NCI-H2081 (cell line): ENCODE measurements at places on chromosomes 16 and 17.

GRCh38 chr16:19595043-19595767 lies 39.7 kb downstream of the VPS35L start:
- no peak for DNase-seq

DNA sequence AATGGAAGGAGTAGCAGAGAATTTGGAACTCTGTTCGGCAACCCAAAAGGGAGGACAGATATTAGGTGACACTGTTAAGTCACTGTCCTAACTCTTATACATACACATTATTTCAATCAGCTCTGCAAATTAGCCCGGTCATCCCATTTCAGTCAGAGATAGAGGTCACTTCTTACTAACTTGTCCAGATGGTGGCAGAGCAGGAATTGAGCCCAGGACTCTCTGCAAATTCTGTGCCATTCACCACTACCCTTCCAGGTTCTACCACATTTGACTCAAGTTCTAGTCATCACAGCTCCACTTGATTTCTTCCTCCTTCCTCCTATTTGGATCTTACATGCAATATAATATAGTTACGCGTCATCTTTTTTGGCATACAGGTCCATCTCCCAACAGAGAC lies 35.9 kb upstream of the NUDT7 start:
- no peak for DNase-seq

GRCh38 chr16:3670711-3671110 lies 16.2 kb downstream of the DNASE1 start:
- DNase-seq, result no peak

DNA sequence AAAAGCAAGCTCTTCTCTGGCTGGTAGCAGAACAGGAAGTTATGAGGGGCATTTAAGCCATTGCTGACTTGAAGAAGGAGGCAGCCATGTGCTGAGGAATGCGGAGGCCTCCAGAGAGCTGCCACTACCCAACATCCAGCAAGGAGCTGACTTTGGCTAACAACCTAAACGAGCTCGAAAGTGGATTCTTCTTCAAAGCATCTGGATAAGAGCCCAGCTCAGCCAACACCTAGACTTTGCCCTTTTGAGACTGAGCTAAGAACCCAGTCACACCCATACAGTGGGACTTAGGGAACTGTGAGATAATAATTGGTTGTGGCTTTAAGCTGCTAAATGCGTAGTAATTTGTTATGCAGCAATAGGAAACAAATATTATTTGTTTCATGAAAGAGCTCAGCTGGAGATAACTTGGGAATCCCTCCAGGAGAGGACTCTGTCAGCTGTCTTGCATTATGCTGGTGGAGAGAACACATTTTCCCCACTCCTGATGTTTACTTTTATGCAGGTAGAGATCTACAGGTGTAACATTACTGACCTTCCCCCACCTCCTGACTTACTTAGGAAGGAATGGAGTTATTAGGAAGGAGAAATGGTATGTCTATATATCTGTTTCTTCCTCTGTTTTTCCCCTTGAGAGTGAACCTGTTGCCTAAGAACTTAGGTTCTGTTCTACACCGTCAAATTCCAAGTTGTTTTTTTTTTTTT lies 52.7 kb upstream of the ZNF629 start:
- DNase-seq, result no peak

DNA sequence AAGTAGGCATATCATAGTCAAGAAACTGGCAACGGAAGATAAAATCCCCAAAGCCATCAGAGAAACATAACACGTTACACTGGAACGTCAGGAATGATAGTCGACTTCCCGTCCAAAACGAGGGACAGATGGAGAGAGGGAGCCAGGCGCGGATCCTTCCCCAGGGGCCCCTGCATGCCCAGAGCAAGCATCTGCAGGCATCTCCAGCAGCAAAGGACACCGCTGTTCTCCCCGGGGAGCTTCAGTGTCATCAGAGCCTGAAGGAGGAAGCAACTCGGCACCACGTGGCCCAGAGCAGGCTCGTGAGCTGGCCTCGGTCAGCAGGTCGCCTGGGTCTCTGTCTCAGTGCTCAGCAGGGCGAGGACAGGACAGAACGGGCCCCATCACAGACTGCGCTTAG lies 50.1 kb downstream of the LMF1 start:
- no peak for DNase-seq

- no peak for DNase-seq
These were observed 32.5 kb downstream of the AKAP10 start for GRCh38 chr17:19945009-19945626.

GRCh38 chr17:64723781-64724180 lies 61.7 kb upstream of the SMURF2 start:
- no peak for DNase-seq

GRCh38 chr16:67517155-67517445 lies 11.5 kb upstream of the RIPOR1 start:
- DNase-seq, result no peak

GRCh38 chr17:27585153-27585681 lies 45.8 kb upstream of the LGALS9 start:
- no peak for DNase-seq

GRCh38 chr17:66939461-66940114 lies 24.9 kb upstream of the CACNG4 start:
- no peak for DNase-seq

DNA sequence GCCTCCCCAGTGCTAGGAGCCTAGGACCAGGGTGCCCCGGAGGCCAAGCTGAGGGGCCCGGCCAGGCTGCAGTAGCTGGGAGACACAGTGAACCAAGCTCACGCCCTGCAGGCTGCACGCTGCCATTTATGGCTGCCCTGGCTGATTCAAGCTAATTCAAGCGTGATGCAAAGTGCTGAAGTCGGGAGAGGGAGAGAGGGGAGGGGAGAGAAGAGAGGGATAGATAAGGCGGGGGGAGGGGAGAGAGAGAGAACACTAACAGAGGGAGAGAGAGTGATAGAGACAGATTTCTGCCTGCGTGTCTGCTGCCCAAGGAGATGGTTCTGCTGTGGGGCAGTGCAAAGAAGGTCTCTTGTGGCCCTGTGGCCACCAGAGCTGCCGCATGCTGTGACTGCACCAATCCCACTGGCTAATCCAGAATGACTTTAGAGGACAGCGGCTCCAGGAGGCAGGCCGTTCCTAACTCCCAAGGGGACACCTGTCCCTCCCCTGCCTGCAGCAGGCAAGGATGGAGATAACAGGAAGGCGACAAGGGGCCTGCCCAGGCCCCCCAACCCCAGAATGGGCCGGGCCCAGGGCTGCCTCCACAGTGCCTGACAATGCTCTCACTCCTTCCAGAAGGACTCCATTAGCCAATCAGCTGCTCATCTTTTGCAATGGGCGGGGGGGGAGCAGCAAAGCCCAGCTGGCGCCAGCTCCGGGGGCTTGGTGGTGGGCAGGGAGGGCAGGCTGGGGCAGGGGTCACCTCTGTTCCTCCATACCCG lies 12.9 kb downstream of the MXRA7 start:
- DNase-seq, result no peak

DNA sequence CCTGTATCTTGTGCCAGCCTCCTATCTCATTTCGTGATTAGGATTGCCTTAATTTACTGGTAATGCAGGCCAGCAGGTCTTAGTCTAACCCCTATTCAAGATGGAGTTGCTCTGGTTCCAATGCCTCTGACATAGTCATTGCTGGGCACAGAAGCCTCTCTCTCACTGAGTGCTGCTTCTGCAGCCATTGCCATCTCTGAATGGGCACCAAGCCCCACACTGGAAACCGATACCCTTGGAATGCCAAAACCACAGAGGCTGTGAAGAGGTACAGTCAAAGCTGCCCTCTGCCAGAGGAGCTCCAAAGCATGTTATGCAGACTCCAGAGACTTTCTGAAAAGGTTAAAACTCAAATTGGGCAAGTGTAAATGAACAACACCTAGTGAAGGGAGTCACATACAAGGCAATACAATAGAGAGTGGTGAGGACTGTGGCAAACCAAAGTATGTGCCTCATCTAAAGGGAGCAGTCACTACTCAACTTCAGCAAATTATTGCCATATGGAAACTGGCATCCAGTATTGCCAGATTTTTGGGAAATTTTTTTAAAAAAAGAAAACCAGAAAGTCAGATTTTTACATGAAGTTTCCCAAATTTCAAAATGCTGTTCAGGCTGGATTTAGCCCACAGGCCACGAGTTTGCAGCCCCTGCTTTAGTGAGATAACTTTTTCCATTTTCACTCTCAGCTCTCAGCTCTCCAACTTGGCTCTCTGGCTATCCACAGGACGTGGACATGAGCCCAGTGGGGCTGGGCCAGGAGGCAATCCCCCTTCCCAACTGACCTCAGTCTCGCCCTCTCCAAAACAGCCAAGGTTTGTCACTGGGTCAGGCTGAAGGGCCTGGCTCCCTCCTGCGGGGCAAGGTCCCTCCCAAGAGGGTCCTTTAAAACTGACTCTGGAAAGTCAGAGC lies 2.1 kb upstream of the MMP2 start:
- DNase-seq, result no peak

DNA sequence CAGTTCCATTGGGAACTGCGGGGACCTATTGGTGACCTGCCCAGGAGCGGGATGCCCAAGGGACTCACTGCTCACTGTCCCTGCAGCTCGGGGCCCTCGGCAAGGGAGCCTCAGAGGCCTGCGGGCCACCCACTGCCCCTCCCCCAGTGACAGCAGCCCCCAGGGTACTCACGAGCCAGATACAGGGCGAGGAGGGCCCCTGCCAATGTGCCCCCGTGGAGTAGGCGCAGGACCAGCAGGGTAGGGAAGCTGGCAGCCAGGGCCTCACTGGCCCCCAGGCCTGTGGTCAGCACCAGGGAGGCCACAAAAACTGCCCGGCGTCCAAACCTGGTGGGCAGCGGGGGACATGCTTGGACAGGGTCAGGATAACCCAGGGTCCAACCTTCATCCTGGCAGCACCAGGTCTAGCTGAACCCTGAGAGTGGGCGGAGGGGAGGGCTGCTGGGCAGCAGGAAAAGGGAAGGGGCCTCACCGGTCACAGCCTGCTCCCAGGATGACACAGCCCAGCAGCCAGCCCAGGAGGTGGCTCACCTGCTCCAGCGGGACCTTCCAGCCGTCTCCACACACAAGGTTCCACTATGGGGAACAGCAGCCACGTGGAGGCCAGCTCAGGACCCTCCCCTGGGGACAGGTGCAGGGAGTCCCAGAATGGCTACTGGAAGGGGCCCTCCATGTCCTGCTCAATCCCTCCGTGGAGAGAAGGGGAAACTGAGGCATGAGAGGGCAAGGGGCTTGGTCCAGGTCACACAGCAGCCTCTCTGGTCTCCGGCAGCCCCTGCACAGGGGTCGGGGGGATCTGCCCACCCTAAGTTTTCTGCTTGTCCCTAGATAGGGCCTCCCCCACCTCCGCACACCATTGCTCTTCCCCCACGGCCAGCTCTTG lies 855 bp downstream of the SLC22A31 start:
- DNase-seq, result no peak

DNA sequence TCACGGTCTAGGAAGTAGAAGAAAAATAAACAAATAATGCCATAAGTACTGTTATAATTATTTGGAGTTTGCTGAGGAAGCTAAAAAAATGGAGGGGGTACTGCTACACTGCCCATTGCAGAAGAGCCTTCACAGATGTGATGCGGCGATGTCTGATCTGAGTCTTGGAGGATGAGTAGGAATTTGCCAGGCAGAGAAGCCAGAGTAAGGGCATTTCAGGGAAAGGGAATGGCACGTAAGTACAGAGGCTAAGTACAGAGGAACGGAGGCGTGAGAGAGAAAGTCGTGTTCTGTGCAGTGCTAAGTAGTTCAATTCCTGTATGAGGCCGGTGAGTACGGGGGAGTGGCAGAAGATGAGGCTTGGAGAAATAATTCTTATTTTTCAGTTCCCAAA lies 741 bp upstream of the GRB2 start:
- DNase-seq, result no peak

DNA sequence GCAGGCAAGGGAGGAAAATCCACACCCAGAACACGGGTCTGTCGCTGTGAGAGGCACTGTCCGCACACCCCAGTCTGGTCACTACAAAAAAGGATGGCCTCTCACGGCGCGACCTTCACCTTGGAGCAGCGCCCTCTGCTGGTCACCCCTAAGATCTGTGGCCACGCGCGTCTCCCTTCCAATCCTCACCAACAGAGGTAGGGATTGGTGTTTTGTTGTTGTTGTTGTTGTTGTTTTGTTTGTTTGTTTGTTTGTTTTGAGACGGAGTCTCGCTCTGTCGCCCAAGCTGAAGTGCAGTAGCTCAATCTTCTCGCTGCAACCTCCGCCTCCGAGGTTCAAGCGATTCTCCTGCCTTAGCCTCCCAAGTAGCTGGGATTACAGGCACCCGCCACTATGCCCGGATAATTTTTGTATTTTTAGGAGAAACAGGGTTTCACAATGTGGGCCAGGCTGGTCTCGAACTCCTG lies 15.0 kb upstream of the C17orf58 start:
- no peak for DNase-seq

DNA sequence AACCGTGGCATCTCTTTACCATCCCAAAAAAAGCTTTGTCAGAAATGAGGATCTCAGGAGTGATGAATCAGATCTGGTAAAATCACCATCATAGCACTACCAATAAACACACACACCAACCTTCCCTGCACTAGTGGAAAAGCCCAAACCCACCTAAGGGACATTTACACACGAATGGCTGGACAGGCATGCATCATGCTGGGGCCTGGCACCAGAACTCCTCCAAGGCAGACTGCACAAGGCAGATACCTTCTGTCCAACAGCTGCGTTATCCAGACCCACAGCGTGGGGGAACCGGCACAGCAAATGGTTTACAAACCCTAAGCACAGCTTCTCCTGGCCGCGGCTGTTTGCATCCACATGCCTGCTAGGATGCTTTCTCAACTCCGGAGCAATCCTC lies 2.8 kb downstream of the ASIC2 start:
- no peak for DNase-seq
